Thyroid gland (tissue), 4 donors: ENCODE measurements at places on chromosomes 7 and 10. TPM values are rescaled to one million over a fixed set of nuclear protein-coding genes. Genes with fewer than 3 reads are reported as not detected.

GRCh38 chr7:152617056-152617455 lies 58.9 kb downstream of the XRCC2 start:
- no peaks in the 10 kb centered on the region for H3K36me3 ChIP-seq
- DNase-seq: no peak
- H3K4me3 ChIP-seq: no peak overlapping the region
- H3K27ac ChIP-seq: no peak overlapping the region
- H3K27me3 ChIP-seq: no peaks in the 10 kb centered on the region
- no peaks in the 10 kb centered on the region for H3K4me1 ChIP-seq

- no peak overlapping the region for H3K27ac ChIP-seq
- H3K4me1 ChIP-seq: no peaks in the 10 kb centered on the region
- H3K4me3 ChIP-seq: no peak overlapping the region
- H3K36me3 ChIP-seq: no peaks in the 10 kb centered on the region
Observed at GRCh38 chr10:4046712-4047354, 261.8 kb upstream of the KLF6 start.

DNA sequence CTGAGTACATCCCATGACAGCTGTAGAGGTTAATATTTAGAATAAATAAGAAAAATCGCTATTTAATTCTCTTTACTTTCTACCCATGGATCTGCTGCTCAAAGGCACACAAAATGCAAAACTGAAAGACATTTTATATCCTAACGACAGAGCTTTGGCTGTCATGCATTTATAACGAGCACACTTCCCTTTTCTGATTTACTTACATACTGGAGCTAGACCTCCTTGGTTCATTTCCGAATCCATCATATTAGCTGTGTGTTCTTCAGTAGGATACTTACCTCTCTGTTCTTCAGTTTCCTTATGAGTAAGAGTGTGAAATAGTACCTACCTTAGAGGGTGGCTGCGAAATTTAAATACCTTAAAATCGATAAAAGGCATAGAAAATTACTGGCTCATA lies 10.9 kb downstream of the CALCR start:
- no peaks in the 10 kb centered on the region for H3K27me3 ChIP-seq
- H3K4me3 ChIP-seq: no peak overlapping the region
- DNase-seq: no peak
- H3K36me3 ChIP-seq: no peaks in the 10 kb centered on the region
- H3K4me1 ChIP-seq: no peaks in the 10 kb centered on the region

GRCh38 chr7:128117691-128118090 lies 86.5 kb upstream of the LRRC4 start:
- no peak for DNase-seq
- no peaks in the 10 kb centered on the region for H3K36me3 ChIP-seq
- H3K27me3 ChIP-seq: no peaks in the 10 kb centered on the region
- no peak overlapping the region for H3K27ac ChIP-seq

- no peaks in the 10 kb centered on the region for H3K4me1 ChIP-seq
- H3K27ac ChIP-seq: no peak overlapping the region
- H3K27me3 ChIP-seq: no peaks in the 10 kb centered on the region
- no peak overlapping the region for H3K4me3 ChIP-seq
- H3K36me3 ChIP-seq: peaks cover 38% of the 10 kb centered on the region
Observed at GRCh38 chr7:6168477-6168868, 104.0 kb downstream of the CYTH3 start.

DNA sequence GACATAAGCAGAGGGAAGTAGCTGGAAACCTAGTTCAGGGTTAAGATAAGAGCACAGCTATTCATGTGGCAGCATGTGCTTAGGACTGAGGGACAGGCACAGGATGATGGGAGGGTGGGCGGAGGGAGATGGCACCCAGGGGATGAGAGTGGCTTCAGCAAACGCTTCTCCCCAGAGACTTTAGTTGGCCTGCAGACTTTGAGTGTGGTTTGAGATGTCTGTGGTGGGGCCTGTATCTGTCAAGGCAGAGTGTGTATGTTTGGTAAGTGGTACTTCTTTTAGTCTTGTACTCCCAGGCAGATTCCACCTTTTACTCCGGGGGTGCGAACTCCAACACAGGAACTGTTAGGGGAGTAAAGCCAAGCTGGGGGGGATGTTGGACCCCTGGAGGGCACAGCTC lies 88.9 kb downstream of the WDFY4 start:
- no peak overlapping the region for H3K27ac ChIP-seq
- no peaks in the 10 kb centered on the region for H3K4me1 ChIP-seq
- no peaks in the 10 kb centered on the region for H3K27me3 ChIP-seq
- no peak for DNase-seq
- no peak overlapping the region for H3K4me3 ChIP-seq

DNA sequence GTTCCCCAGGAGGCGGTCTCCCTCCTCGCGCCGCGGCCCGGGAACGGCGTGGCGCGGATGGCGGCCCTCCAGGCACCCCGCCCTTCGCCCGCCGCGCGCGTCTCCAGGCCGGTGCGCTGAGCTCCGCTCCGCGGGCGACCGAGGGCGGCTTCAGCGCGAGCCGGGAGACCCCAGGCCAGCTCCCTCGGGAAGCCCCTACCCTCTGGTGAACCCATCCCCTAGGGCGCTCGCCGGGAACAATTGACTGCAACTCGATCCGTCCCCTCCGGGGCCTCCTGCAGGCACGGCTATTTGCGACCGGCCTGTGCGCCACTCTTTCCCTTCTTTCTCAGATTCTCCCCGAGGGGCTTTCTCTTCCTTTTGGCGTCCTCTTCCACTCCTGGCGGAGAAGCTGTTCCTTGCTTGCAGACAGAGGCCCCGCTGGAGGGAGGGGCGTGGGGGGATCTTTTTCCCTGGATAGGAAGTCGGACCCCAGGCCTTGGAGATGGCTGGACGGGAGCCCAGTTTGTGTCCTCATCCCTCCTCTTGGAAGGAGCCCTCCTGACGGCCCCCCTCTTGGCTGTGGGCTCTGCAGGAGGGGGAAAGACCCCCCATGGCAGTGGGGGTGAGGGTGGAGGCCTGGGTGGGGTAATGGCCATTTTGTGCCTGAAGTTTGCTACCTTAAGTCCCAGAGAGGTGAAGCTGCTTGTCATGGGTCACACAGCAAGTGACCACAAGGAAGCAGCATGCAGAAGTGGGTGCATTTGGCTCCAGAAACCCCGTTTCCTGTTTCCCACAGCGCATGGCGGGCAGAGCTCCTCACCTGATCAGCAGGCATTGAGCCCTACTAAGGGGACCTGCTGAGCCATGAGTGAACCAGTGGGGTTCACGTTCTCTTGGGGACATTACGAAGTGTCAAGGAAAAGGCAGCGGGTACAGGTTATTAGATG lies 171.2 kb upstream of the TNRC18 start:
- H3K36me3 ChIP-seq: no peaks in the 10 kb centered on the region
- H3K4me3 ChIP-seq: peak overlapping the region; percentile 20
- no peak for DNase-seq
- no peaks in the 10 kb centered on the region for H3K27me3 ChIP-seq

- H3K36me3 ChIP-seq: no peaks in the 10 kb centered on the region
- H3K4me3 ChIP-seq: no peak overlapping the region
- no peaks in the 10 kb centered on the region for H3K27me3 ChIP-seq
- DNase-seq: no peak
Observed at GRCh38 chr7:39054731-39055130, 77.0 kb downstream of the POU6F2 start.

DNA sequence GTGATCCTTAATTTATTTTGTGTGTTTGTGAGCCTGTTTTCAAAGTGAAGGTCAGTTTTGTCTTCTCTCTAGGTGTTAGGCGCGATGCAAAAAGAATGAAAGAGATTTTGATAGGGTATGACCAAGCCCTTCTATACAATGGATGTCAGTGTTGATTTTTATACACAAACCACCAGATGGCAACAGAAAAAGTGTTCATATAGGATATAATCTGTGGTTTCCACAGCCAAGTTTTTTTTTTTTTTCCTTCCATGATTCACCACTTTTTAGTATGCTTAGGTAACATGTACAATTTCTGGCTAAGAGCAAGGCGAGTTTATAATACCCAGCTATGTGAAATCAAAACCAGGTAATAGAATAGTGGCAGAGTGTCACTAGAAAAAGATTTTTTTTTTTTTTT lies 8.1 kb downstream of the SDK1 start:
- no peaks in the 10 kb centered on the region for H3K4me1 ChIP-seq
- H3K36me3 ChIP-seq: no peaks in the 10 kb centered on the region
- no peak overlapping the region for H3K27ac ChIP-seq
- no peak overlapping the region for H3K4me3 ChIP-seq
- H3K27me3 ChIP-seq: no peaks in the 10 kb centered on the region

DNA sequence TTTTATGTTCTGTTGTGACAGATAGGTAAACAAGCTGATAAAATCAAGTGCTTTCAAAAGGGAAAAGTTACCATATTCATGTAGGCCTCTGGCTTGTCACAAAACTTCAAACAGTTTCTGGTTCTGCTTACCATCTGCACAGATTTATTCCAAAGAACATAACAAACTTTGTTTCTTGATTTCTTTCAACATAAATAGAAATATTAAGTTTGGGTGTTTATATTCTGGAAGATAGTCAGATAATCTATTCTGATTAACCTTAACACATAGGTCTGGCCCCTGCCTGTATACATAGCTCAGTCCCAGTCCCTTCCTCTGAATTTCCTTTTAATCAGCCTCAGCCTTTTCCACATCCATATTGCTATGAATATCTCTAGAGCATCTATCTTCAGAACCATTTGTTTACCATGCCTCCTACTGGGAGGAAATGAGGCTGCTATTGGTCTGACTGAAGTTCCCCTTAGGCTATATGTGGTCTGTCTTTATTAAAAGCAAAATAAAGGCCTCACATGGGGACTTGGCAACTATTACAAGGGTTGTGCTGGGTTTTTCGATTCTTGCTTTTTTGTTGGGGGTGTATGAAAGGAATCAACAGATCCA lies 319.0 kb downstream of the HPSE2 start:
- no peak overlapping the region for H3K4me3 ChIP-seq
- DNase-seq: no peak
- no peaks in the 10 kb centered on the region for H3K36me3 ChIP-seq
- no peaks in the 10 kb centered on the region for H3K4me1 ChIP-seq
- no peak overlapping the region for H3K27ac ChIP-seq

DNA sequence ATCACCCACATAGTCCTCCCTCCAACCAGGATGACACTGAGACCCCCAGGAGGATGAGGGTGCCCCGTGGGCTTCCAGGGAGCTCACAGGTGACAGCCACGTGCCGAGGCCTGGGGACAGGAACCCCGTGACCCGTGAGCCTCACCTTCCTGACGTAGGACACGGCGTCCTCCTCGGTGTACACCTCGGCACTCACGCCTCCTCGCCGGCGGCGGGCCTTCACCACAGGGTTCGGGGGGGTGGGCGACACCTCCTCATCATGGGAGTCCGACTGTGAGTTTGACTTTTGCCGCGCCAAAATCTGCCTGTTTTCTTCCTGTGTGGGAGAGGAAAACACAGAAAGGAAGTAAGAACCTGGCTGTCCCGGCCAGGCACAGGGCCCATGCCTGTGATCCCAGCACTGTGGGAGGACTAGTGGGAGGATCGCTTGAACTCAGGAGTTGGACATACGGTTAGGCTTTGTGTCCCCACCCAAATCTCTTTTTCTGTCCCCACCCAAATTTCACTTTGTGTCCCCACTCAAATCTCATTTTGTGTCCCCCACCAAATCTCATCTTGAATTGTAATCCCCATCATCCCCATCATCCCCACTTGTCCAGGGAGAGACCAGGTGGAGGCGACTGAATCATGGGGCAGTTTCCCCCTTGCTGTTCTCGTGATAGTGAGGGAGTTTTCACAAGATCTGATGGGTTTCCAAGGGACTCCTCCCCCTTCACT lies 45.9 kb upstream of the DNAAF5 start:
- H3K27ac ChIP-seq: no peak overlapping the region
- H3K27me3 ChIP-seq: no peaks in the 10 kb centered on the region
- no peak for DNase-seq
- H3K4me3 ChIP-seq: no peak overlapping the region
- H3K4me1 ChIP-seq: no peaks in the 10 kb centered on the region

The SMIM30 gene
- 80.9 TPM for total RNA-seq

The SDK1 gene
- total RNA-seq: 5.0 TPM

The IDI2 gene
- not detected for total RNA-seq

The STEAP4 gene
- total RNA-seq: 78.5 TPM

The BAMBI gene
- total RNA-seq: 0.22 TPM

The SEC61A2 gene
- total RNA-seq: 17.8 TPM

The FAM25A gene
- total RNA-seq: not detected
